ENCODE measurements at places on chromosomes 3 and 15.

DNA sequence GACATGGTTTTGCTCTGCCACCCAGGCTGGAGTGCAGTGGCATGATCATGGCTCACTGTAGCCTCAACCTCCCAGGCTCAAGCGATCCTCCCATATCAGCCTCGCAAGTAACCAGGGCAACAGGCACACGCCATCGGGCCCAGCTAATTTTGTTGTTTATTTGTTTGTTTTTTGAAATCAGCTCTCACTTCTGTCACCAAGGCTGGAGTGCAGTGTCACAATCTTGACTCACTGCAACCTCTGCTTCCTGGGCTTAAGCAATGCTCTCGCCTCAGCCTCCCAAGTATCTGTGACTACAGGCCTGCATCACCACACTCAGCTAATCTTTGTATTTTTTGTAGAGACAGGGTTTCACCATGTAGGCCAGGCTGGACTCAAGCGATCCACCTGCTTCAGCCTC is 26.3 kb upstream of the PLCH1 start:
- DNase-seq, result no peak

DNA sequence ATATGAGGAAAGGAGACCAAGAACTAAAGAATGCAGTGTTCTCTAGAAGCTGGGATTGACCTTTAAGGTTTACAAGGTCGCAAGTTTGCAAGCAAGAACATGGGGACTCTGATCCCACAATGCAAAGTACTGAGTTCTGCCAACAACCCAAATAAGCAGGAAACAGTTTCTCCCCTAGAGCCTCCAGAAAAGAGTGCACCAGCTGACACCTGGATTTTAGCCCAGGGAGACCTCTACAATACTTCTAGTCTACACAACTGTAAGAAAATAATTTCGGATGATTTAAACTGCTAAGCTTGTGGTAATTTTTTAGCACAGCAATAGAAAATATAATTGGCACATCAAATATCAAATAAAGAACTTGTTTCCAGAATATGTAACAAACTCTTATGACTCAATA is 46.4 kb downstream of the EHHADH start:
- DNase-seq, result no peak

DNA sequence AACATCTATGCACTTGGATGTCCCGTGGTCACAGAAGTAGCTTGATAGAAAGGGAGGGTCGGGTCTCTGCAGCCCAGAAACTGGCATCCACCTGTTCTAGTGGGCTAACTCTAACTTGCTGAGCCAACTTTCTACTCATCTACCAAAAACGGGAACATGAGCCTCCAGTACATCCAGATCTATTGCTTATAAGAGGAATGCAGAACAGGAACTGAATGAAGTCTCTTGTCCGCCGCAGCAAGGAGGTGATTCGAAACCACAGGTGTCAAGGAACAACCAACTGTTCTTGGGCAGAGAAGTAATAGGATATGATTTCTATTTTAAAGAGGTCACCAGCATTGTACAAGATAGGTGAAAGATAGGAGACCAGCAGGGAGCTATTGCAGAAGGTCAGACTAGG is 17.9 kb downstream of the TERC start:
- no peak for DNase-seq

DNA sequence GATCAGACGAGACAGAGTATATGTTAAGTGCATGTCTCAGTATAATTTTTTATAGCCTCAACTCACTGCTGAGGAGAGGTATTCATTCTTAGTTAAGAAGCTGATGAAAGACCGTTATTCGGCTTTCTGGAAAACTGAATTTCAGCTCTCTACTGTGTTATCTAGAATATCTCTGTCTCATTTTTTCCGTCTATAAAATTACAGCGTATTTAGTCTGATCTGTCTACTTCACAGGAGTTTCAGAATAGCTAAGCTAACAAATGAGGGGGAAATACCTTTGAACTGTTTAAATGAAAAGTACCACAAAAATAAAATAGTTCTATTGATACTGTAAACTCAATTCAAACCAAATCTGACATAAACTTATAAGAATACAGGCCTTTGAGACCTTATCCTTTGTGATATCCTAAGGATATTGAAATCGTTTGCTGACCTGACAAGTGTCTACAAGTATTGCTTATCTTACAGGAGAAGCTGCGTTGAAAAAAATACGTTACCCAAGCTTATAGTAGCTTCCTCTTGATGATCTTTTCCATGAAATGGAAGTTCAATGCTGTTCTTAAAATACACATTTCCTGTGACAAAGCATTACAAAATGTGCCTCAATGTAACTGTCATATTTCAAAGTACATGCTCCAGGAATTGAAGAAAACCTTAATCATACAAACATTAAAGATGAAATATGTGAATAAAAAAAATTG is 104.6 kb downstream of the IL1RAP start:
- no peak for DNase-seq

- DNase-seq, result no peak
Measured at GRCh38 chr3:100150473-100150872, 36.2 kb upstream of the FILIP1L start.

DNA sequence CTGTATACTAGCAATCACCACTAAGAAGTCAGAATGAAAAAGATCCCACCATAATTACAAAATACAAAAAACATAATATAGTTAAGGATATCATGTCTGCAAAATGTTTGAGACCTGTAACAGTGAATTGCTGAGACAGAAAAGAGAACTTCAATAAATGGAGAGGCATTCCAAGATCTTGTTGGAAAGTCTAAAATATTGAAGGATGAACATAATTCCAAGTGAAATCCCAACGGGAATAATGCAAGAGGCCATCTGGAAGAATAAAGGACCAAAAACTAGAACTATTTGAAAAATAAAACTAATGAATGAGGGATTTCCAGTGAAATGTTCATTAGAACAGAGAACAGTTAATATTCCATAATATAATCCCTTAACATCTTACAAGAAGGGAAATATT is 110.9 kb downstream of the COL6A6 start:
- DNase-seq, result no peak

- DNase-seq, result peak; percentile 24
Measured at GRCh38 chr3:197017003-197017402, 12.6 kb downstream of the MELTF start.

DNA sequence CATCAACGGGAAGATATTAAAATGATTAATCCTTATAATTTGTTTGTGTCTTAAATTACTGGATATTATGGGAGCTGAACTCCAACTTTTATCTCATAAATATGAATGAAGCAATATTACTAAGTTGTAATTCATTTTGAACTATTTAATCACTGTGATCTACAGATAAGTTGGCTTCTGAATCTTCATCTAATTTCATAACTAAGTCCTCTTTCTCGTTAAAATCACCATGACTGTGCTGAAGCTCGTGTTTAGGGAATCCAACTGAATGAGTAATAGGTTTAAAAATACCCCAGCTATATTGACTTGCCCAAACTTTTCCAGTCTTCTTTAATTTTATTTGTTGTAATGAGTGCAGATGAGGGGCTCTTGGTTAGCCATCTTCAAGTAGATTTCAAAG is 14.1 kb downstream of the MDFIC2 start:
- DNase-seq, result no peak

DNA sequence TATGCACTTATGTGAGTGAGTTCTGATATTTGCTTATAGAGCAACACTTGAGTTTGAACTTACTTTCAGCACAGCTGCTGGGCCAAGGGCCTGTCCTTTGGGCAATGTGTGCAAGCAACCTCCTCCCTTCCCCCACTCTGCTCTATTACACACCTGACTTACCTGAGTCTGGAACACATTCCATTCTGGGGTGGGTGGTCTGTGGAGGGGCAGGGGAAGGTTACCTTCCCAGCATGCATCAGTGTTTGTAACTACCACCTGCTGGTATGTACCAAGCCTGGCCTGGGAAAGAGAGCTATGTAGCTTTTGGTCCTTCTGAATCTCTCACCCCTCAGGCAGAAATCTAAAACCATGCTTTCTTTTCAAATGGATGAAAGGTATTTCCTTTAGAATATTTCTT is 103.0 kb downstream of the ISL2 start:
- DNase-seq, result no peak

DNA sequence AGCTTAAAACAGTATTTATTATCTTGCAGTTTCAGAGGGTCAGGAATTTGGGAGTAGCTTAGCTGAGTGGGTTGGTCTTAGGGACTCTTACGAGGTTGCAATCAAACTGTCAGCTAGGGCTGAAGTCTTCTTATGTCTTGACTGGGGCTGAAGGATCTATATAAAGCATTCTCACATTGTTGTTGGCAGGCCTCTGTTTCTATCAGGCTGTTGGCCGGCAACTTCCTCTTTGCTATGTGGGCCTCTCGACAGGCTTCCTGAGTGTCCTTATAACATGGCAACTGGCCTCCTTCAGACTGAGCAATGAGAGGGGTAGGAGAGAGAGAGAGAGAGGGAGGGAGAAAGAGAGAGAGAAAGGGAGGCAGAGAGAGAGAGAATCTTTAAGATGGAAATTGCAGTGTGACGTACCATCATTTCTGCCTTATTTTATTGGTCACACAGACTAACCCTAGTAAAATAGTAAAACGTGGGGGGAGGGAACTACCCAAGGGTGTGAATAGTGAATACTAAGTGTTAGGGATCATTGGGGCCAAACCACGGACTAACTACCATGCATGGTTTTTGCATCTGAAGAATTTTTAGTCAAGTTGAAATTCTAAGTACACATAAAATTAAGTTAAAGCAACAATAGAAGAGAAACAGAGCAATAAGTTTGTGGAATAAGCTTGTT is 16.1 kb downstream of the FGF7 start:
- DNase-seq, result no peak

DNA sequence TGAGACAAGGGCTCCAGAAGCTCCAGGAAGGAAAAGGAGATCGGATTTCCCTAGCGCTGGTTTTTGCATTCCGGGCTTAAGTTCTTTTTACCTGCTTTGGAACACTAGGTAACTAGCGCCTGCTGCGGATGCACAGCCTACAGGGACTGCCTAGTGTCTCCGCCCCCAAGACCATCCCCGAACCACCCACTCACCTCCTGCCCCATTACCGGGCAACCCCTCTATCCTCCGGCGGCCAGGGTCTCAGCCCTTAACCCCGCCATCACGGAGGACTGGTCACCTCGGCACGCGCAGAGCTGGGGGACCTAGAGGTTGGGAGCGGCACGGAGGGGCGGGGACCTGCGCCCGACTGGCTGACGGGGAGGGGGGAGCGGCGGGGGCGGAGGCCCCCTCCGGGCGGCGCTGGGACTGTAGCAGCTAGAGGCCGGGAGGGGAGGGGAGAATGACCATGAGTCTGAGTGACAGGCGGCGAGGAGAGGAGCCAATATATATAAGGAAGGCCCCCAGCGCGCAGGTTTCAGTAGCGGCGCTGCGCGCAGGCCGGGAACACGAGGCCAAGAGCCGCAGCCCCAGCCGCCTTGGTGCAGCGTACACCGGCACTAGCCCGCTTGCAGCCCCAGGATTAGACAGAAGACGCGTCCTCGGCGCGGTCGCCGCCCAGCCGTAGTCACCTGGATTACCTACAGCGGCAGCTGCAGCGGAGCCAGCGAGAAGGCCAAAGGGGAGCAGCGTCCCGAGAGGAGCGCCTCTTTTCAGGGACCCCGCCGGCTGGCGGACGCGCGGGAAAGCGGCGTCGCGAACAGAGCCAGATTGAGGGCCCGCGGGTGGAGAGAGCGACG is at the start of gene DLL4:
TSS of gene DLL4 (plus strand) at position 520 of the 839 bp plus-strand sequence. CDS start 329 bp downstream, outside the sequence.
- DNase-seq, result peak; percentile 86

GRCh38 chr15:87710406-87710805 is 546.1 kb downstream of the NTRK3 start:
- DNase-seq, result no peak

- DNase-seq, result no peak
Measured at GRCh38 chr3:13219902-13220296, 146.7 kb upstream of the IQSEC1 start.

- no peak for DNase-seq
Measured at GRCh38 chr3:102026656-102027055, 177.3 kb downstream of the NFKBIZ start.

DNA sequence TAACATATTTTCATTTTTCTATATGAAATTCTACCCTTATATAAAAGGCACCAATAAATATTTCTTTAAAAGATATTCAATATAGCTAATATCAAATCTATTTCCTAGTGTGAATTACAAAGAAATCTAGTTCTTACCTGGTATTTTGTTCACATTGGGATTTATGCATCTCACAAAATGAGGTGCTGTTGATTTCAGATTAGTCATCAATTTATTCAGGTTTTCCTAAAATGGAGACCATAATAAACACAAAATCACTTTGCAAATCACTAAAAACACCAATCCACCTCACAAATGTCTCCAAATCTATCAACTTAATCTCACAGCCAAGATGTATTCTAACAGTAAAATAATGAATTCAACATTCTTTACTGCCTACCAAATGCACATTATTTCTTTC is 51.2 kb downstream of the MYH15 start:
- no peak for DNase-seq

DNA sequence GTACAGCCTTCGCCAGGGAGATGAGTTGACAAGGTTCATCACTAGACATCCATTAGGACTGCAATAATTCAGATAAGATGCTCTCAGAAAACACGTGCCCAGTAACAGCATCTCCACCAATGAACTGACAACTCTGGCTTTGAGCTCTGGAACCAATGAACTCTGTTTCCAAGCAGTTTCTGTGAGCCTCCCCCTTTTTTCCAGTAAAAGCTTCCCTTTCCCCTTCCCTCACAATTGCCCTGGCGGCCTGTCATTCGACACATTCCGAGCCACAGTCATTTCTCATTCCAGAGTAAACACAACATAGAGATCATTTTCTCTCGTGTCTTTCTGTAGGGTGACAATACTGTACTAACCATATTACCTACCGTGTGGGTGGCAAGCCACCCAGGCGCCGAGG is 3.6 kb downstream of the PLA2G4D start:
- no peak for DNase-seq

DNA sequence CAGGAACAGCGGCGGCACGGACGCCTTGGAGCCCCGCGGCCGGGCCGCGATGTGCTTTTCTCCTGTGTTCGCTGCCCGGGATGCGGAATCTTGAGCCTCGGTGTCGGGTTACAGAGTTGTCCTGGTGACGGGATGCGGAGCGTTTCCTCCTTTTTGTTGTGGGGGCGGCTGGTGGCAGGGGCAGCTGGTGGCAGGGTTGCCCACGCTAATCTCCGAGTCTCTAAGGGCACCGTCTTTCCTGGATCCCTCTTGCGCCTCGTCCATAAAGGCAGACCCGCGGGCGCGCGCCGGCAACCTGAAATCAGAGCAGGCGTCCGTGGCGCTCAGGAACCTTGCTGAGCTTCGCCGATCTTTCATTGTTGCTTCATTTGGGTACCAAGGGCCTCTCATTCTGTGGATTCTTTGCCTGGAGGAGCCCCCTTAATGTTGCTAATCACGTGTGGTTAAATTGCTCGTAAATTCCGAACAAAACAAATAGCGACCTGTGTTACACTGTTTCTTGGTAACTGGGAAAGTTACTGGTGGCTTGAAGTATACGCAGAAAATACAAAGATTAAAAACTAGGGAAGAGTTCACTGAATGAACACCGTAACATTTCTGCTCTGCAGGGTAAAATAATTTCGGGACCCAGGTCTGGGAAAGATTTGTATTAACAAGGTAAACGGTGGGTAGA is 844 bp upstream of the PFN2 start:
- DNase-seq, result peak; percentile 87

GRCh38 chr3:155448531-155448930 is 155.0 kb upstream of the STRIT1 start:
- DNase-seq, result no peak

DNA sequence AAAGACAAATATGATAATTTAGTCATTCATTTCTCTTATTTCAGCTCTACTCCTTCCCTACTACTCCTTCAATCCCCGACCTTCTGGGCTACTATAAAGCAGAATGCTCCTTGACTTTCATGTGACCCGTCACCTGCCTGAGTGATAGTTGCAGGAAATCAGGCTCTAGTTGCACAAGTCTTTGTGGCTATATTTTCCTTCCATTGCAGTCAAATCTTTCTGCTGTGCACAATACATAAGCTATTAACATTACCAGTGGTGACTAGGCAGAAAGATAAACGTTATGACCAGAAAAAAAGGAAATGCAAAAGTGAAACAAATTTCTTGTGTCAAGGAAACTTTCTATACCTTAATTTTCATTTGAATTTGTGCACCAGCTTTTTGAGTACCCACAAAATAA is 2.3 kb downstream of the SUCNR1 start:
- no peak for DNase-seq
